Epithelial cell of prostate (primary cell): ENCODE measurements at places on chromosomes 7 and 10.

DNA sequence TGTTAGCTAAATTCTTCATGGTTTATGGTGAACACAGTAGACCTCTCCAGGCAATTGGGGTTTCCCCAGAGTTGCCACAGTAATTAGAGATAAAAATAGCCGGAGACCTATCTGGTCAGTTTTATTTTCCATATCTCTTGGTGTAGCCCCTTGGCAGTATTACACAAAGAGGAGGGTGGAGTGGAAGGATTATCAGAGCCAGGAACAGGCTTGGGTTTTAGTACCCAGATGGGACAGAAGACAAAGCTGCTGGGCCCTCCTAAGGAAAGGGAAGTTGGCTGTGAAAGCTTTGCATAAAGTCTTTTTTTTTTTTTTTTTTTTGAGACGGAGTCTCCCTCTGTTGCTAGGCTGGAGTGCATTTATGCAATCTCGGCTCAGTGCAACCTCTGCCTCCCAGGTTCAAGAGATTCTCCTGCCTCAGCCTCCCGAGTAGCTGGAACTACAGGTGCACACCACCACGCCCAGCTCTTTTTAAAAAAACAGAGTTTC lies 9.7 kb downstream of the ZSCAN21 start:
- DNase-seq: no peak

DNA sequence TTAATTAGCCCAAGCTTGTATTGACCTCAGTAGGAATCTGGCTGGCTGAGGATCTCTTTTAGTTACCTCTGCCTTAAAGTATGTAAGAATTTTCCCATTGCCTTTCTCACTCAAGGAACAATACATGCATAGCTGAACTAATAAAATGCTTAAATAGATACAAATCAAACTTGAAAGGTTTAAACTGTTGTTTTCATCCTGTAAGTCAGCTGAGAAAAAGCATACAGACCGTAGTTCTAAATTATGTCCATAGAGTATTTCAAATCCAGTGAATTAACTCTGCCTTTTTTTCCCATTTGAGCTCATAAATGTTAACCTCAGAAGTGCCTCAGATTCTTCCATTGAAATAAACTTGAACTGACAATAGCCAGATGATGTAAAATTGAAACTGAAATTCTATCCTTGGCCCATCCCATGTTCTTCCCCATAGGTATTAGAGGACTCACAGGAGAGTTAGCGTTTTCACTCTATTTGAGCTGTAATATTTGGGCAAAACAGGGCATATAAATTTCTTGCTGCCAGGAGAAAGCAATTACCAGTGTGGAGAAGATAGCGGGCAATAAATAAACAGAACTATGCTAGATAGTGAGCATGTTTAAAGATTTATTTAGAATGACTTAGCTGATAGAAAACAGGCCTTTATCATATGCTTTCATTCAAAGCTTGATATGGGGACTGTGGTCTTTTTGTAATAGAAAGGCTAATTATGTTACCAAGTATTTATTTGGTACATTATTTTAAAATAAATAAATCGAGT lies 163.7 kb downstream of the WNT2 start:
- DNase-seq: no peak

GRCh38 chr10:108303149-108303548 lies 1138.6 kb upstream of the SORCS1 start:
- no peak for DNase-seq

DNA sequence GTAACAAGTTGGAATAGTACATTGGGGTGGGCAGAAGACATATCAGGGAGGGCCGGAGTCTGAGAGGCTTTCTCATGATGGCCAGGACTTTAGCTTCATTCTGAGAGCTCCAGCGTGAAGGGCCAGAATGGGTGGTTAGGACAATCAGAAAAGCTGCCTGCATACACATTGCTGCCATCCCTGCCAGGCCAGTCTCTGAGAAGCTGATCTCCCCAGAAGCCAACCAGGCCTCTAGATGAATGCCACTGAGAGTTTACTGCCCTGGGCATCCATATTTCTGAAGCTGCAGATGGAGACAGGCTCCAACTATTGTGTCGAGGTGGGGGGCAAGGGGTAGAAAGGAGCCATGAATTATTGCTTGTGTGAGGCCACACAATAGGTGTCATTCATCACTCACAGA lies 32.0 kb upstream of the ARHGAP22 start:
- DNase-seq: no peak

DNA sequence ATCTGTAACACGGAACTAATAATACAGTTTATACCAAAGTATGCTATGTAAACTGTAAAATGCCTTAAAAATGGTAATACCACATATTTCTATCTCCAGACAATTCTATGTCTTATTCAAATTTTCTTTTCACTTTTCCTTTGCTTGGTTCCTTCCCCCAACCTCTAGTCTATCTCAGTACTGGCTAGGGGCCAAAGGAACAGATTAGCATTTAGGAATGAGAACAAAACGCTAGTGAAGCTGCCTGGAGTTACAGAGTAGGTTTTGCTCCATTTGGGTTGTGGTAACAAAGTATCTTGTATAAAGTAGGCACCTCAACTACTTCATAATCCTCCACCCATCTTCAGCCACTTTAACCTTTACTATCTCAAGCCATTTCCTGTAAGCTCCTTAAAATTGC lies 94.1 kb downstream of the HBP1 start:
- DNase-seq: no peak

DNA sequence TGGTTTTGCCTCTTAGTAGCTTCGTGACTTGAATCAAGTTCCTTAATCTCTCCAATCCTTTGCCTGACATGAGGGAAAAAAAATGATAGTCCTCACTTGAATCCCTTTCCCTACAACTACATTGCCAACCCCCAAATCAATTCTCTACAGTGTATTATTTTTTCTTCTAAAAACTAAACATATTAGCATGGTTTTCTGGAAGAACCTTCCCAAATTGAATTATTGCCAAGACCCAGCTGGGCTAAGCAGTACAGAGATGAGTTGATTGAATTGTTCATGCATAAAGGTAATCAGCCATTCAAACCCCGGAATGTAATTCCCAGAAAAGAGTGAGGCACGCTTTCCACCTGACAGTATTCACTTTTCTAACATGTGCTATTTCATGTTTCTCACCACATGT lies 155.6 kb upstream of the AGR3 start:
- DNase-seq: no peak

GRCh38 chr7:116912269-116912909 lies 40.9 kb upstream of the ST7 start:
- DNase-seq: no peak
